Stimulated activated CD4-positive, alpha-beta T cell treated with anti-CD3 and anti-CD28 coated beads, Interleukin-12 subunit alpha, Interleukin-12 subunit beta, amount 100 ng/mL, for 48 hours (primary cell): ENCODE measurements at places on chromosomes 16 and 17.

GRCh38 chr16:69701452-69701851 lies 24.9 kb downstream of the NQO1 start:
- DNase-seq, result no peak

DNA sequence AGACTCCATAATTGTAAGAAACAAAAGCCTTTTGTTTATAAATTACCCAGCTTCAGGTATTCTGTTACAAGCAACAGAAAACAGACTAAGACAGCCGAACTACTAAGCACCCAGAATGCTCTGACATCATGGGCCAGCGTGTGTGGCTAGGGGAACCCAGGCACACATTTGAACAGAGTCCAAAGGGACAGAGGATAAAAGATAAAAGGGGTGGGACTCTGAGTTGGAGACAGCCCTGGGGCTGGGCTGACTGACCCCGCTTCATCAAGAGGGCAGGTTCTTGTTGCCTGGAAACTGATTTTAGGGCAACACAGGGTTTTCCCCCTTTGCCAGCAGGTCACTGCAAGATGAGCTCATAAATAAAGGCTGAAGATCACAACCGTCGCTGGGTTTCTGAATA lies 30.5 kb upstream of the ZNF287 start:
- no peak for DNase-seq

DNA sequence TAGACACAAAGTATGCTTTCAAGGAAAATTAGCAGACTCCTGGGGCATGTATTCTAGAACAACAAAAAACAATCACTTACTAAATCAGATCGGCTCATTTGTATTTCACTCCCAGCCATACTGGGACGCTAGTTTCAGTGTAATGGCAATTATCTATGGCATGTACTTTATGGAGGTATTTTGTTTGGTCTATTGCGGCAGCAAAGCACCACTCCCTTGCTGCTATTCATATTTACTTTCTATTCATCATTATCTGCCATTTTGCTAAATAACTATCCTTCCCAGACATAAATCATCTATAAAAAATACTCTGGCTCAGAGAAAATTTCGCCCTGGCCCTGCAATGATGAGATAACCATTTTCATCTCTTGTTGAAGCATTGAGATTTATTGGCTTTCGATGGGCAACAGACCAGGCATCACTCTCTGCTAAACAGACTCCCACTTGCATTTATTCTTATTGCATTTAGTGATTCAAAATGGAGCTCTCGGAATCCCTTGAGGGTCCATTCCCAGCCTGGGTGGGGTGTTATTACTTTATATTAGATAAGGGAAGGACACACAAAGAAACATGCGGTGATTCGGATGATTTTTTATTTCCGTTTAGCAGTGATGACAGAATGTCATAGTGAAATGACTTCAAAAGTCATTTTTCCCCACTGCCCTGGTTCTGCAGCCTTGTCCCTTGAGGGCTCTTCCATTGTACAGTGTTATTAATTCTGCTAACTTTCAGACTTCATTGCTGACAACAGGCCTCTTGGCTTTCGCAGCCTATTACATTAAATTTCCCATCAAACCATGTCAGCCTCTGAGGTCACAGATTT lies 225.8 kb downstream of the IRX3 start:
- DNase-seq, result no peak

DNA sequence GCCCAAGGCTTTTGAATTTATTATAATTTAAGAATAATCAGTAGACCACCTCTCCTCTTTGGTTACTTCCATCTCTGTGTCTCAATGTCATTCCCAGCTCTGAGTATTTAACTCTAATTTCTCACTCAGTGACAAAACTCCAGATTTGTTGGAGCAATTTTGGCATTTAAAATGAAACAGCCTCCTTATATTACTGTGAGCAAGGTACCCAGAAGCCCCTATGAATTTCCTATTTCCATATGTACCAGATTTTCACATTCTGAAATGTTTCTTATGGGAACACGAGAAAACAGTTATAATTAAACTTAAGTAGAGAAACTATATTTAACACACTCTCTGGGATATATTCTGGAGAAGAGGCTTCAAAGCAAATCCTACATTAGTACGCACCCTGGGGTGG lies 285.4 kb upstream of the CDH8 start:
- DNase-seq, result no peak

DNA sequence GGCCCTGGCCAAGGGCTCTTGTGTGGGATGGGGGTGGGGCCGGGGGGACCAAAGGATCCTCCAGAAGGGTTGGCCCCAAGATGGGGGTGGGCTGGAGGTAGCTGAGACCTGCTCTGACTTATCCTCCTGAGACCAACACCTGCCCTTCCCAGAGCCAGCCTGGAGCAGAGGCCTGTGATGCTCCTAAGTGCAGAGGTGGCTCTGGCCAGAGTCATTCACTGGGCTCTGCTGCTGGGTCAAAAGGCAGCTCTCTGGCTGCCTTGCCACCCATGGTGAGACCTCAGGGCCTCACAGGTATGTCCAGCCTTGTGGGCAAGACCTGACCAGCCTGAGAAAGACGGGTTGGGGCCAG lies 393 bp downstream of the SERPINF2 start:
- no peak for DNase-seq

GRCh38 chr16:67661101-67661761 lies 471 bp downstream of the PARD6A start:
- no peak for DNase-seq

DNA sequence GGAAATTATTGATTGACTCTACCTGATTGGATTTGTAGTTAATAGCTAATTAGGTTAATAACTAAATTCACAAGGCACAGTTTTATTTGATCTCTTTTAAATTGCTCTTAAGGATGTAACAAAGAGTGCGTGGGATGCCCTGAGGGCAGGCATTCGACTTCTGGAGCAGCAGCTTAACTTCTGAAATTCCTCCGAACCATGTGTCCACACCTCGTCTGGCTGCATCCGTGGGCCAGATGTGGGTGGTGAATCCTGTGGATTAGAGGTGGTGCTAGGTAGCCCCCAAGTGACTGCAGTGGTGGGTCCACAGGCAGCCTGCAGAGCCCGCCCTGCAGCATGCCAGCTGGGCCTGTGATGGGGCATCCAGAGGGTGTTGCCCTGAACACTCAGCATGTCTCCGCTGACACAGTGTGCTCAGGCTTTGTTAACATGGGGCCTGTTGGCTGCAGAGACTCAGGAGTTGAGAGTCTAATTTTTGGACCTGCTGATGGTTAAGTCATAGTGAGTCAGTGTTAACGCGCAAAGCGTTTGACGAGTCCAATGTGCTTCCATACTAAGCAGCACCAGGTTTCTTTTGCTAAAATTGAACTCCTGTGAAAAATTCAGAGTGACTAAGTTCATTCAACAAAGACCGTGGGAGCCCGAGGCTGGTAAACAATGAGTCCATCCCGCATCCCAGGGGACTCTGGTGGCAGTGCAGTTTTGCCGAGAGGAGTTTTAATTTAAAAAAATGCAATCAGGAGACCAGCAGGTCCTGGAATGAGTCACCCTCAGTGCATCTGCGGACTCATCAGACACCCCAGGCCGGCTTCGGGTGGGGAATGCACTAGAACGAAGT lies 3.8 kb upstream of the NPB start:
- DNase-seq, result no peak

DNA sequence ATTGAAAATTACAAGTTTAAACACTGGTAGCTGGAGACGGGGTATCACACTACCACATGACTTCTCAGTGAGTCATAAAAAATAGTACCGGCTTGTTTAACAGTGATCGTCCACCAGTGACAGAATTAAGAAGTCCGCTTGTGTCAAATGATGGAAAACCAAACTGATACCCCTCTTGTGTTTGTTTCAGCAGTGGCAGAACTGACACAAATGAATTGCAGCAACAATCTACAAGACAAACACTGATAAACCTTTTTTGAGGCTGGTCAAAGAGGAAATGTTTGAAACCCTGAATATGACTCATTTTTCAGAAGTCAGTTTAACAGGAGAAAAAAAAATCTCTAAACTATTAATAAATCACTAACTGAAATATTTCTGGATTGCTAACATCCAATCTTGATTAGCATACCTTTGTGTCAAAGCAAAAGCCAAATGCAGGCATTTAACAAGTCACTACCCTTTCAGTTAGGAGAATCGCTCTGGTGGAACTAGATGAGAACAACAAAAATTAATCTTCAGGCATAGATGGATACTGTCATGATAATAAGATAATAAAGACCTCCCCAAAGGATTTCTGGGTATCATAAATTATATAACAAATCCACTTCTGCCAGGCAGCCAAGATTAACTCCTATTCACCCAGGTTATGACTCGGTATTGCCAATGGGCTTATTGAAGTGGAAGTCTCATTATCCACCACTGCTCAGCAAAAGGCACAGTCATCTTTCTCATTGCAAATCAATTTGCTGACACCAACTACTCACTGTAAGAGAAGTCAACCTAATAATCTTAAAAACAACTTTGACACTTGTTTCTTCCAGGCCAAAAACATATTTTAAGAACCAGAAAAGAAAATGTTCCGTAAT lies 20.8 kb downstream of the DCUN1D3 start:
- no peak for DNase-seq

GRCh38 chr17:3479988-3480387 lies 4.2 kb downstream of the ASPA start:
- no peak for DNase-seq

DNA sequence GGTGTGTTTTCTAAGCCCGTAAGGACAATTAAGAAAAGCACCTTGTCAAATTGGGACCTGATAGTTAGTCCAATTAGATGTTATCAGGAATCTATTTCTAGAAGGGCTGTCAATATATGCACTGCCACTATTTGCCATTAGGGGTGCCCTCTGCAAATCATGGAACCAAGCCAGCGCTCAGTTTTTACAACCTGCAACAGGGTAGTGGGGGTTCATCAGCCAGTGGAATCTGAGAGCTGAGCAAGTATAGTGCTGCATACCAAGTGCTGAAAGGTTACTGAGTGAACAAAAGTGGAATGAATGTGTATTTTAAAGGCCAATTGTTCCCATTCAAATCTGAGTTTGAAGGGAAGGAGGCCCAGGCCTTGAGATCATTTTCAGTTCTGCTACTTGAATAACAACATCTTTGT lies 10.4 kb downstream of the PRR11 start:
- peak; percentile 10 for DNase-seq

GRCh38 chr17:28369684-28370034 lies 448 bp downstream of the VTN start:
- no peak for DNase-seq

DNA sequence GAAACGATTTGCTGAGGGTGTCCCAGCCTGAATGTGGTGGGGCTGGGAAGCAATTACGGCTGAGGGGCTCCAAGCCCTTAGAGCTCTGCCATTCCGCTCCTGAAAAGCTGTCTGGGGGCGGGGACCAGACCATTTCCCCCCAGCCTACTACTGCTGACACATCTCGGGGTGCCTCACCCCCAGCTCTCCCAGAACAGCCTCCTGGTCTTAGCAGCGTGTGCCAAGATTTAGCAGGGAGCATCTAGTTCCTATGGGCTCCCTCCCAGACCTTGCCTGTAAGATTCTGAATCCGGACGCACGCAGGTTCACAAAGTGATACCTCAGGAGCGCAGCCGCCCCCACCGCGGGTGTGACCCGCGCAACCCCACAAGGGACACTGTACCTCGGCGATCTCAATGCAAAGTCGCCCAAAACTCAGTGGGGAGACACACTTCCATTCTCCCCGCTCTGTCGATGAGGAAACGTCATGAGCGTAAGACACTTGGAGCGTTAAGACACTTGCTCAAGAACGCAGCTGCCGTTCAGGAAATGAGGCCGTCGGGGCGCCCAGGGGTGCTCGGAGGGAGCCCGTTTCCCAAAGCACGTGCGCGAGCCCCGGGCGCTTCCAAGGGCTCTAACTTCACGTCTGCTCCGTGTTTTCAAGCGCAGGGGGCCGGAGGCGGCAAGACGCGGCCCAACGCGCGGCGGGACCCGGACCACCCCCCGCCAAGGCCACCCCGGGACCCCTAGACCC lies 629 bp downstream of the GEMIN4 start:
- peak; percentile 46 for DNase-seq

DNA sequence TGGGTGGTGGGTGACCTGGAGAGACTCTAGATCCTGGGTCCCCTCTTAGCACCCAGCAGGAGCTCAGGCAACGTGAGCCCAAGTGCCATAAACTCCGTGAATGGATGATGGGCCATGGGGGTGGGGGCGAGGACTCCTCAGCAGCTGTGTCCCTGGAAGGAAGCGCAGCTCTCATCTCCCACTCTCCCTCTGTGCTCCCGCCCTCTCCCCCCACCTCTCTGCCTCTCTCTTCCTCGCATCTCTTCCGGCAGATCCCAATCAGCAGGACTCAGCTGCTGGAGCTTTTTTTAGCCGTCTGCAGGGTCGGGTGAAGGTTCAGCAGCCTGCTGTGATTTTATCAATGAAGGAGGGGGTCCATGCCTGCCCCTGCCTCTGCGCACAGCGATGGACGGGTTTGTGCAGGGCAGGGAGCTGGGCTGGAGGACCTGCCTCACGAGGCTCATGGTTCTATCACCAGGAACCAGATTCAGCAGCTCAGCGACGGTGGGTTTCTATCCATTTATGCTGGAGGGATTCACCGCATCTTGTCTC lies 8.3 kb downstream of the CCR7 start:
- DNase-seq, result no peak

GRCh38 chr16:88444826-88445582 lies 8.1 kb upstream of the ZFPM1 start:
- no peak for DNase-seq

GRCh38 chr16:88588754-88589153 lies 18.6 kb downstream of the ZC3H18 start:
- DNase-seq, result no peak

GRCh38 chr16:21645261-21645721 lies 7.1 kb downstream of the IGSF6 start:
- no peak for DNase-seq

- DNase-seq, result no peak
These were observed 49.2 kb downstream of the CHCT1 start for GRCh38 chr17:60471451-60471850.

DNA sequence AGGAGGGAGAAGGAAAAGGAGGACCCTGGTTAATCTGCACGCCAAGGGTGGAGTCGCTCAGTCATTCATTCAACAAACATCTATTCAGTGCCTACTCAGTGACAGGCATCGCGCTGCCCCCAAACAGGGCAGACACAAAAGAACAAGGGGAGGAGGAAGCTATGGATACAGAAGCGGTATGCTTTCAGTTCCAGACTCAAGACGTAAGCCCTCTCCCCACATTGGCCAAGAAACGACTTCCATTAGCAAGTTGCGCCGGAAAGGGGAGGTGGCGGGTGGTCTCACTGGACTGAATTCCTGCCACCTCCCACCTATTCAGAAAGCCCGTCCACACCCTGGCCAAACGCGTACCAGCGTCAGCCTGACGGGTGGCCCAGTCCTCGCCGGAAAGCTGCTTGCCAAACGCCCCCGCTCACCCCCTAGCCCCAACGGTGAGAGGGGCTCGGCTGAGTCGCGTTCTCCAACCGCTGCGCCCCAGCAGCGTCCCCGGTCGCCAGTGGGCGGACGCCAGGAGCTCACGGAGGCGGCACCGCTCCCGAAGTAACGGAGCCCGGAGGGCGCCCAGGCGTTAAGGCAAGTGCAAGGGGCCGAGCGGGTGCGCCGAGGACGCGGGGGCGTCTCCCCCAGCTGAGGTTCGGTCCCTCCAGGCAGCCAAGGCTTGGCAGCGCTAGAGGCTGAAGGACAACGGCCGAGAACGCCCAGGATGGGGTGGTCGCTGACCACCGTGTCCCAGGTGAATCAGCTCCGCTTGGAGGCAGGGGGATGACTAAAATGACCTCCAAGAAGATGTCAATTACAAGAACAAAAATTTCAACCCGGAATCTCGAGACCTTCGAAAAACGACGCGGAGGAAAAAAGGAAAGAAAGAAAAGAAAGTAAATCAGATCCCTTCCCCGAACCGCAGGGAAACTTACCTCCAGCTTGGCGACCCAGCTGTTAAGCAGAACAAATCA lies 470.7 kb downstream of the SOX9 start:
- DNase-seq, result no peak
